ENCODE measurements at places on chromosomes 16 and 17.

DNA sequence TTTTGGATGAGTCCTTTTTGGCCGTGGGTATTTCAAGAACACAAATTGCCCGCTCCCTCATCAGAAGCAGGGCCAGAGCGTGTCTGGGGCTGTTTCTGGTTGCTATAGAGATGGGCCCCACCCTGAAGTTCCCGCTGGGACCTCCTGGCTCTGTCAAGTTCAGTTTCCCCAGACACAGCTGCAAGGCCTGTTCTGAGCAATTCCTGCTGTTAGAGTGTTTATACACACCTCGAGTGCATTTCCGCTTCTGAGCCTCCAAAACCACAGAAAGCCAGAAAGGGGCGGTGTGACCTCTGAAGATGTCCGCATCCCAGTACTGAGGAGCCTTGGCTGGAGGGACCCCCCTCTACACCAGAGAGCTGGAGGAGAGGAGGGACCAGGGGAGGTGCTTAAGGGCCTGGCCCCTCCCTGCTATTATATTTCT is 9.3 kb upstream of the WBP2 start:
- DNase-seq: peak; percentile 53

GRCh38 chr17:47634870-47635269 is 14.8 kb upstream of the KPNB1 start:
- no peak for DNase-seq

DNA sequence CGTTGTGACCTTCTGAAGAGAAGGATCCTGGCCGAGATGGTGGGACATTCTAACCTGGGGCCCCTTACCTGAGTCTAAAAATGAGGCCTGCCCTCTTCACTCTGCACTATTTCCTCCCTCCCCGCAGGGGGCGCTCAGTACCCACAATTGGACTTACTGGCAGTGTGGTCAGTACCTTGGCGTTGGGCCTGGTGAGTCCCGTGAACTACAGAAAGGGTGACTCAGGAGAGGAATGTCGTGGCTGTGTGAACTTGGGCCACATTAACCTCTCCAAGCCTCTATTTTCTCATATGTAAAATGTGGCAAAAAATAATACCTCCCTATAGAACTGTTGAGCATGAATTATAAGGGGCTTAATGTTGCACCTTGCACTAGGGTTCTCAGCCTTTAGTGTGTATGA is 3.9 kb downstream of the RSAD1 start:
- DNase-seq: peak; percentile 81

- no peak for DNase-seq
Measured at GRCh38 chr17:45902892-45903346, 8.6 kb downstream of the MAPT start.

GRCh38 chr17:44548376-44549230 is 8.7 kb upstream of the FZD2 start:
- DNase-seq: no peak

DNA sequence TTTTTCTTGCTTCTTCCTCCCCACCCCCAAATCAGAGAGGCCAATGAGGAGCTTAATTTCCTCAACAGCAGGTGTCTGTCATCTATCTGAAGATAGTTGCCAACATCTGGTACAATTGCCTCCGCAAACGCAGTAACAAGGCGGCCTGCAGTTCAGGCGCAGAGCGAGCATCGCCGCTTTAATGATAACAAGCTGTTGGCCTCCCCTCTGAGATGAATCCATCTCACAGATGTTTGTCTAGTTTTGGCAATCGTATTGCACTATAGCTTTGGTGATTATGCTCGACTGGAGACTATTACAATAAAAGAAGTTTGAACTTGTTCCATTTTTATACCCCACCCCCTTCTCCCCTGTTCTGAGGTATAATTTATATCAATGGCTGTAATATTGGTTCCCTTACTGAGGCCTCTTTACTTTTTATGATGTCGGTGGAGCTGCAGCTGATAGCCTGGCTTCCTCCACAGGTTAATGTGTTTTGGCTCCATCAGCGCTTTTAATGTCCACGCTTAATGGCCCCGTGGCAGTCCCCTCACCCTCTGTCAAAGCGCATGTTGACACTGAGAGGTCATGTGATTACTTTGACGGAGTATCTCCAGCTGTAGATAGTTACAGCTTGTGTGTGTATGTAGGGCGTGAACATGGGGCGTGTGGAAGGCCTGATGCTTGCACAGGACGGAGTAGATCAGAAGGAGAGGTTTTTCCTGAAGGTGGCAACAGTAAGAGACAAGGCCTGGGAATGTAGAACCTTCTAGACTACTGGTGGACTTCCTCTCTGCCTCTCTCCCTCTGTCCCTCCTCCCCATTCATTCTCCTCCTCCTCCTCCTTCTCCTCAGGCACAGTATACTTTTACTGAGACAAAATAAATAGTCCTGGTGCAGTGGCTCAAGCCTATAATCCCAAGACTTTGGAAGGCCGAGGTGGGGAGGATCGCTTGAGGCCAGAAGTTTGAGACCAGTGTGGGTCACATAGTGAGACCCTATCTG is 164.7 kb downstream of the MSI2 start:
- DNase-seq: no peak

DNA sequence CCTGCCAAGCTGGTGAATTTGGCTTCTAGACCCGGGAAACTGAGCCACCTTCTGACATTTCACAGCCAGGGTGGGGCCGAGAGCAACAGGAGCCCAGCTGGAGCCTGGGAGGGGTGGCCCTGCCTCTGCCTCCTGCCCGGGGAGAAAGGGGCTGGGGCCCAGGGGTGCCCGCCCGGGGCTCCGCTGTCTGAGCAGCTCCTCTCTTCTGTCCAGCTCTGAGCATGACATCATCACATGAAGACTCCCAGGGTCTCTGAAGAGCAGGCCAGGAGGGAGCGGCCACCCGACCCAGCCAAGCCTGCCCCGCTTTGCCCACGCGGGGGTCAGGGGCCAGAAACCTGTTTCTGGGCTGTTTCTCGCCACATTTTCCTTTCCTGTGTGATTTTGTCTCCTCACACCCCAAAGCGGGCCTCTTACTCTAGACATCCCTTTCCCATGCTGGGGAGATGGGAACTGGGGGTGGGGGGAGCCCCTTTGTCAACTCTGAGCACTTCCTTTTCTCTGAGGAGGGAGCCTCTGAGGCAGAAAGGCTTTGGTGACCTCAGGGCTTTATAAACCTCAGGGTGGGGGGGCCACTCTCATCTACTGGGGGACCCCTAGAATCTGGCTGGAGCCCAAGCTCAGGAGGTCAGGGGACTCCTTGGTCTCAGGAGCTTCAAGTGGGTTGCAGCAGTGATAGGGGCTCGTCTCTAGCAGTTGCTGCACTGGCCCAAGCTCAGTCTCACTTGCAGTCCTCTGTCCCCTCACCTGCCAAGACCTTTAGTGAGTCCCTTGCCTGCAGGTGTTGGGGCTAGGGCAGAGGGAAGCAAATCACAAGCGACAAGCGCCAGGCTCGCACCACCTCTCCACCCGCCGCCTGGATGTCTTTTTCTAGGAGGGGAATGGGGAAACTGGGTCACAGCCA is 7.6 kb downstream of the UBALD2 start:
- peak; percentile 74 for DNase-seq

- DNase-seq: no peak
Measured at GRCh38 chr16:73251608-73252007, 203.7 kb upstream of the ZFHX3 start.

DNA sequence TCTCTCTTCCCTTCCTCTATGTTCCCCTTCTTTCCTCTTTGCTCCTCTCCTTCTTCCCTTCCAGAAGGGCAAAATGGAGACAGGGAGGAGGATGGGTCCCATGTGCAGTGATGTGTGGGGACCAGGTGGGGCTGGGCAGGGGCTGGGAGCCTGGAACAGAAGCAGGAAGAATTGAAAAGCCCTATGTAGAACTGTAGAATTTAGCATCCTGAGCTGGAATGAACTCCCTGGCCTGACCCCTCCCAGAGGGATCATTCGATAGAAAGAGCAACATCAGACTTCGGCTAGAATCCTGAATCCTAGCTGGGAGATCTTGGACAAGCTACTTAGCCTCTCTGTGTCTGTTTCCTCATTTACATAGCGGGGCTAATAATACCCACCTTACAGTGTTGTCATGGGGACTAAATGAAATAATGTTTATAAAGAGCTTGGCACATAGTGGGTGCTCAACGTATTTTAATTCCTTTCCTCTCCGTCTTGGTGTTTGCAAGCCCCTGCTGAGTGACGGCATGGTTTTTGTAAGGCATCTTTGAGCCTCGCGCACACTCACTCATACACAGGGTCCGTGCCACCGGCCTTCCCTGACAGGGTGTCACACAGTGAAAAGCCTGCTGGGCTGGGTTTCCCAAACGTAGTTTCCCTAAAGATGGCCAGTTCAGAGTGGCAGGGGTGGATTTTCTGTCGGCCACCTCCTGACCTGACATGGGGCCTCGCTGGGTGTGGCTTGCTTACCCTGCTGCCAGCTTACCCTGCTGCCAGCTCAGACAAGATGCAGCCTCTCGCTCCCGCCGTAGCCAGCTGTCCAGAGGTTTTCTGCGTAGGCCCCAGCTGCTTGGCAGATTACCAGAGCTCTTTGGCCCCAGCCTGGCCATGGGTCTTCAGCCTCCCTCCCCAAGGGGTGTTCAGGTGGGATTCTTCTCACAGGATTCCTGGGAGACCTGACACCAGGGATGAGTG is 6.1 kb upstream of the ARHGAP23 start:
- DNase-seq: no peak

- no peak for DNase-seq
Measured at GRCh38 chr17:227946-228615, 46.6 kb upstream of the DOC2B start.
